ENCODE measurements at places on chromosomes 4 and X. TPM values are rescaled to one million over a fixed set of nuclear protein-coding genes. Genes with fewer than 3 reads are reported as not detected.

Gene ENPEP
- total RNA-seq: 19.0 TPM

Gene OTUD6A
- not detected for total RNA-seq

Gene CLCN5
- 20.7 TPM for total RNA-seq

Gene PLRG1
- total RNA-seq: 78.3 TPM

Gene PRKG2
- total RNA-seq: 5.0 TPM

Gene ODAPH
- total RNA-seq: not detected

Gene TAPT1
- 70.5 TPM for total RNA-seq

Gene ERAS
- not detected for total RNA-seq

Gene CSAG1
- total RNA-seq: not detected

Gene TRPC3
- total RNA-seq: 5.3 TPM

Gene GNRHR
- total RNA-seq: 0.22 TPM

Gene MAGEC1
- not detected for total RNA-seq

Gene GPRIN3
- 33.2 TPM for total RNA-seq

Gene KIAA1210
- 0.33 TPM for total RNA-seq

Gene TRIM61
- 2.7 TPM for total RNA-seq

Gene STPG2
- 1.2 TPM for total RNA-seq

Gene HDAC8
- total RNA-seq: 45.4 TPM

Gene TCEANC
- 10.4 TPM for total RNA-seq

Gene CPZ
- 59.4 TPM for total RNA-seq

Gene EMCN
- total RNA-seq: 29.1 TPM

Gene DMP1
- 0.11 TPM for total RNA-seq

Gene DMRTC1
- 1.2 TPM for total RNA-seq

Gene NXF2
- not detected for total RNA-seq

Gene SUPT20HL1
- total RNA-seq: not detected

Gene FOXR2
- not detected for total RNA-seq

Gene PF4V1
- not detected for total RNA-seq

Gene TBX22
- total RNA-seq: 1.3 TPM

Gene STIM2
- 25.0 TPM for total RNA-seq

Gene LAP3
- 60.1 TPM for total RNA-seq

Gene ERVMER34-1
- 0.60 TPM for total RNA-seq

Gene LONRF3
- 5.0 TPM for total RNA-seq

Gene ODAM
- not detected for total RNA-seq

Data from camera-type eye (tissue), 1 donor.